ENCODE measurements at places on chromosomes 6 and 20.

DNA sequence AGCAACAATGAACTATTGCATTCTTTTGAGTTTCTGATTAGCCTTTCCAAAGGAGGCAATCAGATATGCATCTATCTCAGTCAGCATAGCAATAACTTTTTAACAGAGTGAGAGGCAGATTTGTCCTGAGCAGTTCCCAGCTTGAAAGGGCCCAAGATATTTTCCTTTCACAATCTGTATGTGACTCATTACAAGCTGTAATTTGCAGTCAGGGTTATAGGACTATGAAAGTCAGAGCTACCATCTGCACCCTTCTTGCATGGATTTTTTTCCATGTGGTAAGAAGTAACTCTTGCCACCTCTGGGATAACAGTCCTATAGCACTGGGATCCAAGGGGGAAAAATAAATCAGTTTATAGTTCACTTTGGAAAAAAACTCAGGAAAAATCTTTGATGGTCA lies 318.2 kb upstream of the RGS17 start:
- no peaks in the 10 kb centered on the region for H3K27me3 ChIP-seq
- no peak for DNase-seq
- H3K27ac ChIP-seq = no peak overlapping the region
- no peak overlapping the region for H3K4me3 ChIP-seq

GRCh38 chr20:1373036-1373435 lies 19.8 kb downstream of the FKBP1A start:
- H3K27ac ChIP-seq = no peak overlapping the region
- H3K27me3 ChIP-seq = no peaks in the 10 kb centered on the region
- H3K36me3 ChIP-seq = peaks cover 14% of the 10 kb centered on the region
- H3K4me3 ChIP-seq = no peak overlapping the region
- DNase-seq = no peak

- H3K27me3 ChIP-seq = no peaks in the 10 kb centered on the region
- no peaks in the 10 kb centered on the region for H3K36me3 ChIP-seq
- no peak overlapping the region for H3K4me3 ChIP-seq
- H3K4me1 ChIP-seq = peaks cover 62% of the 10 kb centered on the region
- DNase-seq = no peak
- peak overlapping the region; percentile 51 for H3K27ac ChIP-seq
These were observed 32.1 kb downstream of the LAMA4 start for GRCh38 chr6:112221981-112222852.

DNA sequence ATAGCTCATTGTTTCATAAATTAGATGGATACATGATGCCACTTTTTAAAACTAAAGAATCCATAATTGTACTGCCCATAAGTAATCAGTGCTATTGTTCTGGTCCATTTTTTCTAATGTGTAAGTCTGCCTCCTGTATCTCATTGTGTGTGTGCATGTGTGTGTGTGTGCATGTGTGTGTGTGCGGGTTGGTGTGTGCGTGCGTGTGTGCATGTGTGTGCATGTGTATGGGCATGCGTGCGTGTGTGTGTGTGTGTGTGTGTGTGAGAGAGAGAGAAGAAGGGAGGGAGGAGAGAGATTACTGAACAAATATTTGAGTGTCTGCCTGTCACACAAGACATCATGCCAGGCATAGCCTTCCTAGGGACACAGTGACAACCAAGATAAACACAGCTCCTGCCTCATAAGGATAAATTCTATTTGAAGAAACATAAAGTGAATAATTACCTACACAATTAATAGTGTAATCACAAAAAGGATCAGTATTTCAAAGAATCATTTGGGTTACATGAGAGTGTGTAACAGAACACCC lies 33.2 kb upstream of the RPS6KA2 start:
- no peaks in the 10 kb centered on the region for H3K36me3 ChIP-seq
- no peaks in the 10 kb centered on the region for H3K27me3 ChIP-seq
- DNase-seq = no peak
- H3K4me3 ChIP-seq = no peak overlapping the region
- no peaks in the 10 kb centered on the region for H3K4me1 ChIP-seq
- no peak overlapping the region for H3K27ac ChIP-seq

- H3K4me1 ChIP-seq = peaks cover 14% of the 10 kb centered on the region
- no peak overlapping the region for H3K4me3 ChIP-seq
These were observed 3.1 kb downstream of the LY6G6D start for GRCh38 chr6:31718265-31718664.

- H3K4me3 ChIP-seq = no peak overlapping the region
- no peaks in the 10 kb centered on the region for H3K27me3 ChIP-seq
- H3K36me3 ChIP-seq = no peaks in the 10 kb centered on the region
- no peak overlapping the region for H3K27ac ChIP-seq
These were observed 133.4 kb upstream of the CDH4 start for GRCh38 chr20:61118429-61119224.

DNA sequence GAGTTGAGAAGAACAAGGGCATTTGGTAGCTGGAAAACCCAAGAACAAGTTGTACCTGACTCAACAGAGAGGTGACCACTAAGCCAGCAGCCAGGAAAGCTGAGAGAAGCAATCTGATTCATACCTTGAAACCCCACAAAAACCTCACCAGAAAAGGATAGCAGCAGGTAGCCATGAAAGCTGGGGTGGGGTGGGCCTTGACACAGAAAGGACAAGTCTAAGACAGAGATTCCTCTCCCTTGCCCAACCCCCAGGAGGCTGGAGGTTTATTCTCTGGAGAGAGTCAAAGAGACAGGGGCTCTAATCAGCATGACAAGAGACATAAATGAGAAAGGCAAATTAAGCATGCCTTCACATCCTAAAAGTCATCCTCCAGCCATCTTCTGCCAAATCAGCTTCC lies 151.7 kb upstream of the DST start:
- H3K36me3 ChIP-seq = no peaks in the 10 kb centered on the region
- DNase-seq = no peak
- no peaks in the 10 kb centered on the region for H3K27me3 ChIP-seq
- no peak overlapping the region for H3K4me3 ChIP-seq
- peaks cover 20% of the 10 kb centered on the region for H3K4me1 ChIP-seq
- H3K27ac ChIP-seq = no peak overlapping the region

- H3K4me3 ChIP-seq = no peak overlapping the region
- no peak overlapping the region for H3K27ac ChIP-seq
- no peaks in the 10 kb centered on the region for H3K36me3 ChIP-seq
- no peaks in the 10 kb centered on the region for H3K27me3 ChIP-seq
- DNase-seq = no peak
These were observed 32.0 kb downstream of the ZC2HC1B start for GRCh38 chr6:143896126-143896860.

DNA sequence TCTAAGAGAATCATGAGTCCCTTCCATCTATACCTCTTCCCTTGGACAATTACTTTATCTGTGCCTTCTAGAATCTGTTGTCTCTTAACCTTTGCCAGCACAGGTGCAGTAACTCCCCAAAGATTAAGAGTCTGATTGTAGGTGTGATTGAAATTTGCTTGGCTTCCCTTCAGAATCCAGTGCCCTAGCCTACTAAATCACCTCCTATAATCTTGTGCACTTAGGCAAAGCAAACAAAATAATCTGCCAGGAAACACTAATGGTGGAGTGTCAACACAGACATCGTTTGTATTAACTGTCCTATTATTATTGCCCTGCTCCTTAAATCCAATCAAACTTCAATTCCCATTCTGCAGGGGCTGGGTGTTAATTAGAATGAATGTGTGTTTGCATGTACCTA lies 28.0 kb downstream of the ID4 start:
- H3K4me1 ChIP-seq = no peaks in the 10 kb centered on the region
- H3K27ac ChIP-seq = no peak overlapping the region
- DNase-seq = no peak
- no peaks in the 10 kb centered on the region for H3K36me3 ChIP-seq
- H3K4me3 ChIP-seq = no peak overlapping the region

GRCh38 chr6:33770124-33770832 lies 18.7 kb downstream of the LEMD2 start:
- peak overlapping the region; percentile 90 for H3K27ac ChIP-seq
- no peak for DNase-seq
- H3K36me3 ChIP-seq = peaks cover 20% of the 10 kb centered on the region

DNA sequence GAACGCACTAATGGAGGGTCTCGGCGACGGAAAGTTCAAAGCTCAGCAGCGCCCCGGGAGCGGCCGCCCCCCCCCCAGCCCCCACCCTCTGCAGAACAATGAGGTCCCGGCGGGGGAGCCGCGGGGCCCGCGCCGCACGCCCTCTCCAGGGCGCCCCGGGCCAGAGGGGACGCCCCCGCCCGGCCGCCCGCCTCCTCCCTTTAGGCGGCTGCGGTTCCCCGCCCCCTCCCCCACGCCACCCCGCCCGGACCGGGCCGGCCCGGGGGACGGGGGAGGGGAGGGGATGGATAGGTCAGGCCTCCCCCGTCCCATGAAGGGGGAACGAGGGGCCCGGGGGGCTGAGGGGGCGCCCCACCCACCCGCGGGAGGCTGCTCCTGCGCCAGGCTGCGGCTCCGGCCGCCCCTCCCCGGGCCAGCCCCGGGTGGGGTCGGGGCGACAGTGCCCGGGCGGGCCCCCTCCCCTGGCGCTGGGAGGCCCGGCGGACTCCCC lies 1.5 kb downstream of the NOL4L start:
- H3K27me3 ChIP-seq = no peaks in the 10 kb centered on the region
- H3K4me1 ChIP-seq = peaks cover 24% of the 10 kb centered on the region
- H3K36me3 ChIP-seq = no peaks in the 10 kb centered on the region
- DNase-seq = no peak

GRCh38 chr20:4555188-4555890 lies 166.4 kb upstream of the PRND start:
- H3K4me1 ChIP-seq = no peaks in the 10 kb centered on the region
- no peak for DNase-seq
- no peak overlapping the region for H3K4me3 ChIP-seq
- no peaks in the 10 kb centered on the region for H3K27me3 ChIP-seq

DNA sequence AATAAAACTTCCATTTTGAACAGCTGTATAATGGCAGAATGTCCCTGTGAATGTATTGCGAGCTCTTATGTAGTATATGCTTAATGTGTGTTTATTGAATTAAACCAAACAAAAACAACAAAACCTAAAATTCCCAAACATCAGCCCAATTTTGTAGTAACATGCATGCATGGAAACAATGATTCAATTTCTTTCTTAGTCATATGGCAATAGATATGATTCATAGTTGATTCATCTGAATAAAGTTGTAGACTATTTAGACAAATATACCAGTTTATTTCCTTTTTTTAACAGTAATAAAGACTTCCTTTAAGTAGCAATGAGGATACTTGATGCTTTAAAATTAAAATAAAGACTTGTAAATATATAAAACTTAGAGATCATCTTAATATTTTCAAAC lies 670.6 kb downstream of the CD109 start:
- no peaks in the 10 kb centered on the region for H3K4me1 ChIP-seq
- no peak for DNase-seq
- H3K36me3 ChIP-seq = no peaks in the 10 kb centered on the region
- no peak overlapping the region for H3K27ac ChIP-seq

DNA sequence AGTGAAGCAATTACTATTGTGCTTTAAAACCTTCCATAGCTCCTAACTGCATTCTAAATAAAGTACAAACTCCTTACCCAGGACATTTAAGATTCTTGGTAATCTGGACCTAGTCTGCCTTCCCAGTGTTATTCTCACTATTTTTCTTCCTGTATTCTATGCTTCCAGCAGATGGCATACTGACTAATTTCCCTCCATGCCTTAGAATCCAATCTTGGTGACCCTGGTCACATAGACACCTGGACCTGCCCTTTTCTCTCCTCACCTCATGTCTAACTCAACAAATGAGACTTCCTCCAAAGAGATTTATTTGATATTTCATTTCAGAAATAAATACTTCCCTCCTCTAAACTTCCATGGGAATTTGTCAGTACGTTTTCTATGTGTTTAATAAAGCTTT lies 25.8 kb downstream of the ROS1 start:
- no peaks in the 10 kb centered on the region for H3K27me3 ChIP-seq
- no peak for DNase-seq
- H3K4me1 ChIP-seq = no peaks in the 10 kb centered on the region
- H3K27ac ChIP-seq = no peak overlapping the region

DNA sequence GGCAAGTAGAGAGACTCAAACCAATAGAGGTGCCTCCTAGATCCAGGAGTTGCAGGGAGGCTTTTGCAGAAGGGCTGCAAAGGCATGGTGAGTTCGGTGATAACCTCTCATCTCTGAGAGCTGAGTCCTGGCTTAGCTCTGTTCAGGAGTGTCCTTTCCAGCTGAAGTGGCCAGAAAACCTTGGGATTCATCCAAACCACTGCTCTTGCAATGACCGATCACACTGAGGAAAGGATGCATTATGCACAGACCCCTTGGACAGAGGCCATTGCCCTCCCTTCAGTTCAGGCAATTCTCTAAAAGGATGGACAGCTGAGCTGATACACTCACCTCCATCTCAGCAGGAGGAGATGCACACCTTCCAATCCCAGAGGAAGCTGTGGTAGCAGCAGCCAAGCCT lies 158.8 kb upstream of the ENPP5 start:
- H3K4me1 ChIP-seq = peaks cover 8% of the 10 kb centered on the region
- H3K4me3 ChIP-seq = no peak overlapping the region
- DNase-seq = no peak
- no peak overlapping the region for H3K27ac ChIP-seq

GRCh38 chr6:132483779-132484679 lies 28.9 kb downstream of the STX7 start:
- no peak overlapping the region for H3K4me3 ChIP-seq
- peaks cover 19% of the 10 kb centered on the region for H3K4me1 ChIP-seq
- DNase-seq = no peak
- no peaks in the 10 kb centered on the region for H3K36me3 ChIP-seq
- H3K27me3 ChIP-seq = no peaks in the 10 kb centered on the region

- no peaks in the 10 kb centered on the region for H3K27me3 ChIP-seq
- DNase-seq = no peak
- H3K36me3 ChIP-seq = no peaks in the 10 kb centered on the region
- H3K27ac ChIP-seq = no peak overlapping the region
These were observed 109.5 kb downstream of the B3GAT2 start for GRCh38 chr6:70847106-70848084.

- H3K27me3 ChIP-seq = no peaks in the 10 kb centered on the region
- no peak overlapping the region for H3K27ac ChIP-seq
- H3K4me1 ChIP-seq = peaks cover 8% of the 10 kb centered on the region
- no peaks in the 10 kb centered on the region for H3K36me3 ChIP-seq
These were observed 130.0 kb downstream of the TSHZ2 start for GRCh38 chr20:53101992-53102760.

DNA sequence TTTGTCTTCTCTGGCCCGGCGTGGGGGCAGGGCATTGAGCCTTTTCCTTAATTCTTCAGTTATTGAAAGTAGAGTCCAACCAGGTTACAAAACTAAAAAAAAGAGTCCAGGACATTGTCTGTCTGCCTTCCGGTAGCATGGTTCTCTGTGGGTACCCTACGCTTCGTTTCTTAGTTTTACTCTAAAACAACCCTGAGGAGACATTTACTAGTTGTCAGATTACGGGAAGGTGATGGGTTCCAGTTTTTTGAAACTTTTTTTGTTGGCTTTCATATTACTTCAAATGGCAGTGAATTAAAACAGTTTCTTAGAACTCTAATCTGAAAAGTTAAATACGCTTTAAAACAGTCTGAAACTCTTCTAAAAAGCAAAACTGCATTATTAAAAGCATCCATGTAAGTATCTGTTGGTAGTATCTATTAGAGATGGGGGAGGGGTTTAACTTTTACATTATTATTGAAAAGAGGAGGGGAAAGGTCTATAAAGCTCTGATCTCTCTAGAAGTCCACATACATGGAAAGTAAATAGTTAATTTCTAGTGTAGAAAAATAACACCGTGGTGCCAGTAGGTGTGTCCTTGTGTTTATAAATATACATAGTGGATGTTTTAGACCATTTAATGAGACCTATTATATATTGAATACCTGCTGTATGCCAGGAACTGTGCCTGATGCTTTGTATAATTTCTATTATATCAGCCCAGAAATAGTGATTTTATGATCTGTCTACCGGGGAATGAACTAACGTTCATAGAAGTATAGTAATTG lies 2.2 kb downstream of the BICRAL start:
- H3K4me3 ChIP-seq = peak overlapping the region; percentile 72
- no peaks in the 10 kb centered on the region for H3K27me3 ChIP-seq
- H3K4me1 ChIP-seq = peaks cover 51% of the 10 kb centered on the region

- H3K4me3 ChIP-seq = no peak overlapping the region
- peak; percentile 61 for DNase-seq
- H3K36me3 ChIP-seq = no peaks in the 10 kb centered on the region
- H3K4me1 ChIP-seq = no peaks in the 10 kb centered on the region
- H3K27ac ChIP-seq = no peak overlapping the region
These were observed 331.2 kb downstream of the QKI start for GRCh38 chr6:163745536-163746400.

All from vagina (tissue), 2 donors.